ENCODE measurements at places on chromosomes 13 and 19.
A peak's percentile ranks its signal among the peaks of the same experiment; 100 is the strongest.

DNA sequence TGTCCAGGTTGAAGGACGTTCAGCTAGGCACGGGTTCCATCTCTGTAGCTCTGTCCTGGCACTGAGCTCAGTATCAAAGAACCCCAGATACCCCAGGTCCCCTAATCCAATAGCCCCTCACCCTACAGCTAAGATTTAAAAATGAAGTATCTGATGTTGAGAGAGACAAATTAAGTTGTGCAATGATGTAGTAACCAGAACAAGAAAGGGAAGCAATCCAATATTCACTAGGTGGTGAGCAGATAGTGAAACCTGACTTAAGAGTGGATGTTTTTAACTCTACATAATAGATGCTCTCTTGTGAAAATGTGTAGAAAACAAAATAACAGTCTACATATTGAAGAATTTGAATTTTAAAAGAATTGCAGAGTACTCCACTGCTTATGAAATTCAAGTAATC, 1.8 kb downstream of the ACOD1 start:
- DNase-seq: no peak

- DNase-seq: no peak
These were observed 117.5 kb downstream of the CCNA1 start for GRCh38 chr13:36549755-36550154.

GRCh38 chr13:29594303-29594709, 1.2 kb downstream of the SLC7A1 start:
- DNase-seq: peak; percentile 71

GRCh38 chr13:66001140-66001539, 1229.0 kb downstream of the PCDH9 start:
- no peak for DNase-seq

DNA sequence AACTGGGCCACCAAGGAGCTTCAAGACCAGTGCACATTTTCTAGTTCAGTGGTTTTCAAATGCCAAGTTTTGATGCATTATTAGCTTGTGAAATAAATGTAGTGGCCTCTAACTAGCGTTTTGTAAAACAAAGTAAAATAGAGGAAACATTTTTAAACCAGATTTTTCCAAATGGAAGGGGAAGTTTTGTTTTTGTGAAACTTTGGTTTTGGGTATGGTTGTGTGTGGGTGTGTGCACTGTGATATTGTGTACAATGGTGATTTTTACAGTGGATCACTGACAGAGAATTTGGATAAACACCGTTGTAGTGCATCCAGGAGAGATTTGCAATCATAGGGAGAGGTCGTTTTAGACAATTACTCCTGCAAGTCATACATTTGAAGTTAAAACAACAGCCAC, 108.9 kb downstream of the SLC7A1 start:
- no peak for DNase-seq

GRCh38 chr19:42325896-42326771, 699 bp downstream of the MEGF8 start:
- DNase-seq: no peak

GRCh38 chr13:99967869-99968520, 3.6 kb downstream of the ZIC5 start:
- no peak for DNase-seq

DNA sequence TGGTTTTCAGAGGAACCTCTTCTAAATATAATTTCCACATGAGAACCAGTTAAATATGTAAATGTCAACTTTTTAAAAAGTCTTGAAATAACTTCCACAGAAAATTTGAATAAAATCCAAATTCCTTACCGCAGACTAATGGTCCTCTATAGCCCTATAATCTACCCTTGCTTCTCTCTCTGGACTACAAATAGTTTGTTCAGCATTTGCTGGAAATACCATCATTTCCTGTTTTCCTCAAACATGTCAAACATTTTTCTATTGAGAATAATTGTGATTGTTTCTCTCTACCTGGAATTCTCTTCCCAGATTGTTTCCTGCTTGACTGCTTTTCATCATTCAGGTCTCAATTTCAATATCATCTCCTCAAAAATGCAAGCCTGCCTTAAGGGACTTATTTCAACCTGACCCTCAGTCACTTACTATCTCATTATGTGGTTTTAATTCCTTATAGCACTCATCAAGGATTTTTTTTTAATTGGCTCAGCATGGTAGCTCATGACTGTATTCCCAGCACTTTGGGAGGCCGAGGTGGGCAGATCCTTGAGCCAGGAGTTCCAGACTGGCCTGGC, 898.9 kb upstream of the MIR17HG start:
- DNase-seq: no peak

- no peak for DNase-seq
These were observed 28.2 kb upstream of the GPI start for GRCh38 chr19:34336781-34337271.

GRCh38 chr13:100483841-100484381, 104.7 kb downstream of the GGACT start:
- DNase-seq: no peak

GRCh38 chr13:62556978-62557377, 1141.3 kb upstream of the PCDH20 start:
- DNase-seq: no peak

- DNase-seq: no peak
These were observed 965 bp downstream of the TTC9B start for GRCh38 chr19:40217027-40217810.

DNA sequence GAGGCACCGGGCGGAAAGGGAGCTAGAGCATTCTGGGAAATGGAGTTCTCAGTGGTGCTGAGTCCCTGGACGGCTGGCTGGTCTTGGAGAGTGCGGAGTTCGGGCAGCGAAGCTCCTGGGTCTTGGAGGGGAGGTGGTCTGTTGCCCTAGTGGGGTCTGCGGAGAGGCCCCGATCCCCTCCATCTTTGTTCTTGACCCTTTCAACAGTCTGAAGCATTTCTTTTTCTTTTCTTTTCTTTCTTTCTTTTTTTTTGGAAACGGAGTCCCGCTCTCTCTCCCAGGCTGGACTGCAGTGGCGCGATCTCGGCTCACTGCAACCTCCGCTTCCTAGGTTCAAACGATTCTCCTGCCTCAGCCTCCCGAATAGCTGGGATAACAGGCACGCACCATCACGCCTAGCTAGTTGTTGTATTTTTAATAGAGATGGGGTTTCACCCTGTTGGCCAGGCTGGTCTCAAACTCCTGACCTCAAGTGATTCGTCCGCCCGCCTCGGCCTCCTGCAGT, 440 bp upstream of the SYMPK start:
- DNase-seq: no peak

DNA sequence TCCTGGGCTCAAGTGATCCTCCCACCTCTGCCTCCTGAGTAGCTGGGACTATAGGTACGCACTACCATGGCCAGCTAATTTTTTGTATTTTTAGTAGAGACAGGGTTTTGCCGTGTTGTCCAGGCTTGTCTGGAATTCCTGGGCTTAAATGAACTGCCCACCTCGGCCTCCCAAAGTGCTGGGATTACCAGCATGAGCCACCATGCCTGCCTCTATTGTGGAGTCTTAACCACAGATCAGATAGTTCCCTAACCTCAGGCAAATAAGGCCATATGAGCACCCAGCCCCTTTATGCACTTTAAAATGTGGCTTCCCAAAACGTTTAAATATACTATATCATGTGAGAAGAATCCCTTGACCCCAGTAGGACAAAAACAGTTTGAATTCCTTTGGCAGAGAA, 16.4 kb downstream of the CNMD start:
- DNase-seq: no peak

DNA sequence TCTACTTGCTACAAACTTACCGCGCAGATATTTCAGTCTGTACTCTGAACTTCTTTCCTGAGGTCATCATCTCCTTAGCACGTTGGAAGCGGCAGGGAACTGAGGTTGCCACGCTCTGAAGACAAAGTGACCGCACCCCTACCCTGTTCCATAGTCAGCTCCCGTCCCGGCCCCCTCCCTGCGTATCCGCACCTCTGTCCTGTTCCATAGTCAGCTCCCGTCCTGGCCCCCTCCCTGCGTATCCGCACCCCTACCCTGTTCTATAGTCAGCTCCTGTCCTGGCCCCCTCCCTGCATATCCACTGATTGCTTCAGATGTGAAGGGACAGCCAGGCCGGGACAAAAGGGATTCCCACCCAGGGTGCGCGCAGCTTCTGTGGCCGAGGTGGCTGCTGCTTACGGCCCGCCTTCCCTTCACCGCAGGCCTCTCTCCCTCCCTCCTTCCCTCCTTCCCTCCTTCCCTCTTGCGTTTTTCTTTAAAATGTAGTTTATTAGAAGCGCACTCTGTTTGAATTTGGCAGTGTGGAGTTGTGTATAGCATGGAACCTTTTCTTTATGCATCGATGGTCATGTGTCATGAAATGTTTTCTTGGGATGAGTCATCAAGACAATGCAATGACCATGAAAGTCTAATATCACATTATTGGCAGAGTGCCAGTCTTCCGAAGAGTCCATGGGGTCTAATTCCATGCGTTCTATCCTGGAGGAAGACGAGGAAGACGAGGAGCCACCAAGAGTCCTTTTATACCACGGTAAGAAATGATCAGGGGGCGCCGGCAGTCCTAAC, 21.9 kb upstream of the NDUFS7 start:
- DNase-seq: no peak

- no peak for DNase-seq
These were observed 15.3 kb upstream of the GPR183 start for GRCh38 chr13:99322297-99323103.

DNA sequence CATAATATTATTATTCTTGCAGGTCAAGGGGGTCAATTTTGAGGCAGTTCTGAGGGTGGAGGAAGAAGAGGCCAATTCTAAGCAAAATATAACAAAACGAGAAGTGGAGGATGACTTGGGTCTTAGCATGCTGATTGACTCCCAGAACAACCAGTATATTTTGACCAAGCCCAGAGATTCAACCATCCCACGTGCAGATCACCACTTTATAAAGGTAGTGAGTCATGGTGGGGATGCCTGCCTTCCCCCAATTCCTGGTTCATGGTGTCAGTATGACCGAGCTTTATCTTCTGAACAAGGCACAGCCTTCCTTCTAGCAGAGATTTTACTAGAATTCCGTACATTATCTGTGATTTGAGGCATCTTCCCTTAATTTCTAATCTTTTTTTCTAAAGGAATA, 9.4 kb upstream of the DCUN1D2 start:
- no peak for DNase-seq

GRCh38 chr13:53200498-53201453, 172.2 kb downstream of the OLFM4 start:
- DNase-seq: no peak

DNA sequence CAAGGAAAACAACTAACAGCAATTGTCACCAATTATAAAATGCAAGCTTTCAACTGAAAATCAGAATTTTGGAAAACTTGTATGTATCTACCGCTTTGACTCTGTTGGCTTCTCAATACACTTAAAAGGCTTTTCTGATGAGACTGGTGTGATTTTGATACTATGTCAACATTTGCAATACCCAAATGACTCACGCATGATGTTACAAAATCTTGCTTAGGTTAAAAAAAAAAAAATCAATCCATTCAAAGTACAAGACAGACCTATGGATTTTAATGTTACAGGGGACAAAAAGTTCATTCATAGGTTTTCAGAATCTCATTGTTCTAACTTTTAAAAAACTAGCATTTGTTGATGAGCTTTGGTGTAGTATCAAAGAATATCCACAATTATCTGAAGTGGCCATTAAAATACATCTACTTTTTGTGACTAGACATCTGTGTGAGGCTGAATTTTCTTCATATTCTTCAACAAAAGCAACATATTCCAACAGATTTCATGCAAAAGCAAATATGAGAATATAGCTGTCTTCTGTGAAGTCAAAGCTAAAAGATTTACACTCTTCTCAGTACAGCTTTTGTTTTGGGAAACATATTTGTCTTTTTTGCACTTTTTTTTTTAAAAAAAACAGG, 10.7 kb downstream of the ELF1 start:
- DNase-seq: peak; percentile 44

GRCh38 chr19:48887861-48888612, 10.5 kb downstream of the TULP2 start:
- no peak for DNase-seq

GRCh38 chr13:95184317-95184716, 116.9 kb downstream of the ABCC4 start:
- no peak for DNase-seq

DNA sequence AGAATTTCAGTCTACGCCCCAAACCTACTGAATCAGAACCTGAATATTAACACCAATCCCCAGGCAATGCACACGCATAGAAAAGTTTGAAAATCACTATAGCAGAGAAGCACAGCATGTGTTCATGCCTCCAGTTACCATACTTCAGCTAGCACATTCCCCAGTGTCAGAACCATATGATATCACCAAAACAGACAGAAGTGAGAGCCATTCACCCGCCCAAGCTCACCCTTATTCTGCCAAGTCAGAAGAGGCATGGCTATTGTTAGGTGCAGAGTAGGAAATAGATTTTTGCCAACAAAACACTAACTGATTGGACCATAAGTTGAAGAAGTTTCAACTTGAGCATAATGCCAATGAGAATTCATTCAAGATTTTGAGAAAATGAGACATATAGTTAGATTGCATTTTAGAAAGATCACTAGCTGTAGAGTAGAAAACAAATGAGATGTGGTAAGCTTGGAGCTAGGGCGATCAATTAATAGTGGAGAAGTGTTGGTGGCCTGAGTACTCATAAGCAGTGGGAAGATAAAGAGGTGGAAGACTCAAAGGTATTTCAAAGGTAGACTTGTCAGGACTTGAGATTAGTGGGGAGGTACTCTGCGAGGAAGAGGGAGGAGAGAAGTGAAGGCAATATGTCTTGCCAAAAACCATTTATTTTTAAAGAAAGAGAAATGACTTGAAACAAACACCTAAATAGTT, 492.4 kb downstream of the SUCLA2 start:
- no peak for DNase-seq

DNA sequence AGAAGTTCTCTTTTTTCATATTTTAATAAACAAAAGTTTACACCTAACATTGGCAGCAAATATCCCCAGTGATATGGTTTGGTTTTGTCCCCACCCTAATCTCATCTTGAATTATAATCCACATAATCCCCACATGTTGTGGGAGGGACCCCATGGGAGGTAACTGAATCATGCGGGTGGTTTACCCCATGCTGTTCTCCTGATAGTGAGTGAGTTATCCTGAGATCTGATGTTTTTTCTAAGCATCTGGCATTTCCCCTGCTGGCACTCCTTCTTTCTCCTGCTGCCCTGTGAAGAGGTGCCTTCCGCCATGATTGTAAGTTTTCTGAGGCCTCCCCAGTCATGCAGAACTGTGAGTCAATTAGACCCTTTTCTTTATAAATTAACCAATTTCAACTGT, 214.7 kb downstream of the SLITRK1 start:
- DNase-seq: no peak

DNA sequence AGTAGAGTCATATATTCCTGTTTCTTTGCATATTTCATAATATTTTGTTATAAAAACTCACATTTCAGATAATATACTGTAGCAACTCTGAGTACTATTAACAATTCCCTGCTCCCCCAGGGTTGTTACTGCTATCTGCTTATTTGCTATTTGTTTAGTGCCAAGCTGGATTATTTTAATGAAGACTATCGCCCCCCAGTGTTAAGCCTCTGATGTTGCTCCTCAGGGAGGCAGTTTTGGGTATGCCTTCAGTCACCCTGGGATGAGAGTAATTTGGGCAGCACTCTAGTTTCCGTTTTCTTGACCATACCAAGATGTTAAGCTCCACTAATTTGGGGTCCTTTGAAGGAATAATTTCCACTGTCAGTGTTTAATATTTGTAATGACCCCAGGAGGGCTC, 46.0 kb downstream of the MICU2 start:
- no peak for DNase-seq
